Activated CD8-positive, alpha-beta memory T cell treated with anti-CD3 and anti-CD28 coated beads for 1 hour (primary cell): ENCODE measurements at places on chromosomes 12 and 14.

DNA sequence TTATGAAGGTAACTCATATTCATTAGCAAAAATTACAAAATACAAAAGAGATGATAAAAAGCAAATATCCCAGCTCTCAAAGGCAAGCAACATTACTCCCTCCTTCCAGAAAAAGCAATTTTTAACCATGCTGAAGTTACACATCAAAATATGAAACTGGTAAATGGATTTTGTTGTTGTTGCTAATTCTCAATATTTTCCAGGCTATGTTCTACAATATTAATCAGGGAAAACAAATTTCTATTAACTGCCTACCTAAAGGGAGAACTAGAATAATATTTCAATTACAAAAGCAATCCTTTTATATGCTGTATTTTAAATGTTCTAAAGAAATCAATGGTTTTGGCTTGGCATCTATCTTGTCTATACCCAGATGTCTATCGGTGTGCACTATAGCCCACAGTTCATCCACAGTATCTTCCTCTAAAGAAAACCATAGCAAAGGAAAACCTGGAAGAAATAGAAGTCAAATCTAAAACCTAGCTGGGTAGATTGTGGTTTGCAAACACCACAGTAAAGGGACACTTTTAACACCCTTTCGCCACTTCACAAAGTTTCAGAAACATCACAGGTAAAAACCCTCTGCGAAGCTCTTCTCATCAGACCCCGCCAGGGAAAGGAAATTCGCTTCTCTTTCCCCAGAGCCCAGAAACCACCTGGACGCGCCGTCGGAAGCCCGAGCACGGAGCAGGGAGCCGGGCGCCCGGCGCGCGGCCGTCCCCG, 32.0 kb downstream of the TC2N start:
- no peak for DNase-seq

GRCh38 chr12:75550401-75551240, 39.2 kb upstream of the KRR1 start:
- no peak for DNase-seq

DNA sequence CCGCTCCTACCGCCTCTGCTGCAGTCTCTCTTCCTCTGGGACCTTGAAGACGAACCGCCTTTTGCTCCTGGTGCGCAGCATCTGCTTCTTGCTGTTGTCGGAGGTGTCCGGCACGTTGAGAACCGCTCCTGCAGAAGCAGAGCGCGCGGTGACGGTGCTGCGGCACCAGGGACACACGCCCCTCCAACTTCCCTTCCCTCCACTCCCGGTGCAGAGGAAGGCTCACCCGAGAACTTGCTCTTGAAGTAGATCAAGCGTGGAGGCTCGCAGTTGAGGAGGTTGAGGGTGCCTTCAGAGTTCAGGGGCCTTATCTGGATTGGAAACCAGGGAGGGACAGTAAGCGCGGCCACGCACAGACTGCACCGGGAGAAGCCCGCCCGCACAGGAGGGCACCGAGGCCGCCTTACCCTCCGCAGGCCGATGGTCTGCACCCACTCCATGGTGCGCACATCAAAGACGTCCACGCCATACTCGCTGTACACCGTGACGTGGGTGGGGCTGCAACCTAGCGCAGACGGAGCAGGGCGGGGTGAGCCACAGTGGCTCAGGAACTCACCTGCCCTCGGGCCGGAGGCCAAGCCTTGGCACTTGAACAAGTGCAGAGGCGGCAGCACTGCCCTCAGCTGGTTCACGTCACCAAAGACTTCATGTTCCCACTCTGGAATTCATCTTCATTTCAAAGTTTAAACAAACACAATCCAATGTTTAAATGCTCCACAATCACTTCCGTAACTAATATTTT, 17.5 kb downstream of the AMN start:
- DNase-seq: no peak

- DNase-seq: no peak
Observed at GRCh38 chr14:59619061-59619460, 42.4 kb upstream of the CCDC175 start.

GRCh38 chr14:84025106-84026012, 1504.6 kb upstream of the FLRT2 start:
- DNase-seq: no peak

GRCh38 chr14:29102266-29102665, 335.7 kb downstream of the FOXG1 start:
- DNase-seq: no peak

DNA sequence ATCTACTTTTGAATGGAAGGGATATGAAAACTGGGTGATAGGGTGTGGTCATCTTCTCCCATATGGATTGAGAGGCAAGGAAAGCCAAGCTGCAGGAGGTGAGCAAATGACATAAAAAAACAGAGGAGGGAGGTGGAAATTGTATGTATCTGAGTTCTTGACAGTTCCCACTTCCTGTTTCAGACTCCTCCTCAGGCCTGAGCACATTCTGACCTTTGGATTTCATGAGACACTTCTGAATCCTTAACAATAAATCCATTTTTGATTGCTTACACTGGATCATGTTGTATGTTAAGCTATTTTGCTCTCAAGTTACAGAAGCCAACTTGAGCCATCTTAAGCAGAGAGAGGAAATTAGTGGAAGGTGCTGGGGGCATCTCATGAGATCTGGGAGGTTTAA, 11.6 kb upstream of the SRSF5 start:
- DNase-seq: no peak

DNA sequence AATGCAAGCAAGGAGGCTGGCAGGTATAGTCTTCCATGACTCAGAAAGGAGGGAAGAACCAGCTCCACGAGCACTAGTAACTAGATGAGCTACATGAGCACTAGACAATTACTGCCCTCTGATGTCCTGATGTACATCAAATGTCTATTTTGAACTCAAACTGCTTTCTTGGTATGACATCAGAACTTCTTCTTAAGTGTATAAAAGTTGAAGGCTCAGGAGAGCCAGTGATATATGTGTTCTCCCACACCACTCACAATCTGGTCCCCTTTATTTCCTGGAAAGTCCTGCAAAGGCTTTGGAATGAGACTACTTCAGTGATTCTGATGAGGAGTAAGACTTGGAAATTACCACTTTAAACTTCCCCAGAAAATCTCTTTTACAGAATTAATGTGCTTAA, 18.5 kb upstream of the DHRS7 start:
- DNase-seq: no peak

GRCh38 chr12:63021116-63021515, 86.2 kb upstream of the PPM1H start:
- DNase-seq: no peak

DNA sequence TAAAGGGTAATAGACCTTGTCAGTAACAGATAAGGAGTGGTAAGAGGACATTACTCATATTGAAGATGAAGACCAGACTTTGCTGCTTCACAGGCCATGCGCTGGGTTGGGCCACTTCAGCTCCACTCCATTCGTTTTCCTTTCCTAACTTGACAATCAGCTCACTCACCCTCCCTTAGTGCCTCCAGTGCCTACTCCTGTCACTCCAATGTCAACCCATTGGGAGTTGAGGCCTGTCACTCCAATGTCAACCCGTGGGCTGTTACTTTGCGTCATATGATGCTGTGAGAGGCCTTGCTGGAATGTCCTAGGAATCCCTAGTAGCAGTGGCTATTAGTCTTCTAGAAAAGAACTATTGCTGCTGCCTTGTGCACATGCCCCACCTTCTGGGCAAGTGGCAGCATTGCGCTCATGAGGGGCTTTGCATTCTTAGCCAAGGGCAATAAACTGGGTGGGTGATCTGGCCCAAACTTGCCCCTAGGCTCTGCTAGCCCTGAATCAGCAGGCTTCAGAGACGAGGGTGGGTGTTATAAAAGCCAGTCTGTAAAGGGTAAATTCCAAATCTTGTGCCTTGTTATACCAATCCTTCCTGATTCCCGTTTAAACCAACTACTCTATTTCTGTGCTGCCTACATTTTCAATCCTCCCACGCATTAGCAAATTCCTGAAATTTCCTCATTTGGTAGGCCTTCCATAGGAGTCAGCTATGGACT, 36.1 kb downstream of the BAZ2A start:
- DNase-seq: peak; percentile 39

GRCh38 chr14:104551851-104552737, 27.5 kb upstream of the C14orf180 start:
- no peak for DNase-seq

- DNase-seq: no peak
Observed at GRCh38 chr12:62787023-62787422, 147.9 kb downstream of the PPM1H start.

DNA sequence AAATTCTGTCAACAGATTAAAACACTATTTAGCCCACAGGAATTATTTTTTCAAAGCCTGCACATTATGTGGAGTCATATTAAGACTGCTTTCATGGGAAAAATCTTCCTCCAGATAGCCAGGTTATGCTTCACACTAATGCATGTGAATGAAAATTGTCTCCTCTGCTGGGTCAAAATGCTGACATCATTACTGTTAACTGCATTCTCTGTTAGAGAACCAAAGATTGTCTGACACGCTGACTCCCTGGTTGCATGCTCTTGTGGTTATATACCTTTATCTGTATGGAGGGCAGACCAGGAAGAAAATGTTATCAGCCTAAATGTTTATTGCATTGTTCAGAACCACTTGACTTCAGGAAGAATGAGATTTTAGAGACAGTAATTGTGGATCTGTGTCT, 432.2 kb upstream of the MDGA2 start:
- DNase-seq: no peak
